ENCODE measurements at places on chromosomes 7 and 10.

GRCh38 chr7:27147199-27148030 lies at the start of gene HOXA6:
Gene HOXA6 (minus strand): TSS chr7:27147774. CDS start chr7:27147749, 25 bp downstream.
- H3K4me3 ChIP-seq: no peak within 1 kb of the TSS
- no peaks in the 10 kb centered on the region for H3K36me3 ChIP-seq
- H3K4me1 ChIP-seq: no peaks in the 10 kb centered on the region
- DNase-seq: no peak
- H3K27me3 ChIP-seq: peaks cover 95% of the 10 kb centered on the region
- H3K27ac ChIP-seq: no peak within 1 kb of the TSS

GRCh38 chr7:140656548-140657515 lies 15.9 kb upstream of the ADCK2 start:
- no peak for DNase-seq
- no peaks in the 10 kb centered on the region for H3K27me3 ChIP-seq
- no peaks in the 10 kb centered on the region for H3K36me3 ChIP-seq
- no peak overlapping the region for H3K27ac ChIP-seq
- no peak overlapping the region for H3K4me3 ChIP-seq

- DNase-seq: no peak
- H3K4me1 ChIP-seq: no peaks in the 10 kb centered on the region
- H3K4me3 ChIP-seq: no peak overlapping the region
- no peak overlapping the region for H3K27ac ChIP-seq
- H3K27me3 ChIP-seq: peaks cover 1% of the 10 kb centered on the region
- no peaks in the 10 kb centered on the region for H3K36me3 ChIP-seq
Observed at GRCh38 chr10:33355274-33355673, 20.8 kb upstream of the NRP1 start.

DNA sequence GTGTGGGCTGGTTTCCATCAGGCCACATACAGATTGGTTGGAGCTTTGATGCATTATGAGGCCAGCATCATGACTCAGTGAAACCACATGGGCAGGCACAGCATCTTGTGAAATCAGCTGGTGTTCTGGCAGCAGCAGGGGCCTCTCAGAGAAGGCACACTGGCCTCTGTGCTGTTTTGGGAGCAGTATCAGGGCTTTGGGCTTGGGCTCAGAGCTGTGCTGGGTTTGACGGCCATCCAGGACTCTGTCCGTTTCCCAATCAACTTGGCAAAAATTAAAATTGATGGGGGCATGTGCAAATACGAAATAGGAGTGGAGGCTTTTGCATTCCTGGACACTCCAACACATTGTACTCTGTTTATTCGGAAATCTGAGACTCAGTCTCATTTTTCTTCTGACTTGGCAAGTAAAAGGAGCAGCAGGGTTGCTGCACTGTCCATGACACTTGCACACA lies 190.9 kb downstream of the BMPER start:
- DNase-seq: no peak
- no peaks in the 10 kb centered on the region for H3K27me3 ChIP-seq
- no peaks in the 10 kb centered on the region for H3K4me1 ChIP-seq
- H3K27ac ChIP-seq: no peak overlapping the region

GRCh38 chr7:157018997-157019608 lies 8.6 kb upstream of the MNX1 start:
- no peaks in the 10 kb centered on the region for H3K36me3 ChIP-seq
- H3K27me3 ChIP-seq: peaks cover 94% of the 10 kb centered on the region
- peaks cover 12% of the 10 kb centered on the region for H3K4me1 ChIP-seq
- peak overlapping the region; percentile 1 for H3K4me3 ChIP-seq
- no peak overlapping the region for H3K27ac ChIP-seq

- DNase-seq: no peak
- H3K4me3 ChIP-seq: no peak overlapping the region
- no peaks in the 10 kb centered on the region for H3K27me3 ChIP-seq
- no peaks in the 10 kb centered on the region for H3K4me1 ChIP-seq
Observed at GRCh38 chr10:16644146-16644545, 122.5 kb upstream of the C1QL3 start.

GRCh38 chr10:102476466-102477141 lies 25.3 kb upstream of the C10orf95 start:
- peaks cover 13% of the 10 kb centered on the region for H3K36me3 ChIP-seq
- DNase-seq: no peak
- H3K4me3 ChIP-seq: no peak overlapping the region

DNA sequence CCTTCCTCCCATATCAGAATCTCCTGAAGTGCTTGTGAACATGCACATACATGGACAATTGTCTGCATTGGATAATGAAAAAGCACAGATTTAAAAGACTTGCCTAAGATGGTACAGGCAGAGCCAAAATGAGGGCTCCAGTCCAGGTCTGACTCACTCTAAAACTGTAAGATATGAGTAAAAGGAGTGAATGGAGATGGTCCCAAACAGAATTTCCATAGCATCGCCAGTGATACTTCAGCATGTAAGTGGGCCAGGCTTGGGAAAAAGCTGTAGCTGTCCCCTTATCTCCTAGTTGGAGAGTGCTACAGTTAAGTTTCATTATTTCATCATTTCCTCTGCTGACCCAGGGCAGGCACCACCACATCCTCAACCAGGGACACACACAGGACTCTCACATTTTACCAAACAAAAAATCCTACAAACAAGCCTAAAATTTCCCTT lies 26.4 kb upstream of the IL6 start:
- no peak for DNase-seq
- no peak overlapping the region for H3K4me3 ChIP-seq
- no peaks in the 10 kb centered on the region for H3K36me3 ChIP-seq
- peaks cover 2% of the 10 kb centered on the region for H3K4me1 ChIP-seq

DNA sequence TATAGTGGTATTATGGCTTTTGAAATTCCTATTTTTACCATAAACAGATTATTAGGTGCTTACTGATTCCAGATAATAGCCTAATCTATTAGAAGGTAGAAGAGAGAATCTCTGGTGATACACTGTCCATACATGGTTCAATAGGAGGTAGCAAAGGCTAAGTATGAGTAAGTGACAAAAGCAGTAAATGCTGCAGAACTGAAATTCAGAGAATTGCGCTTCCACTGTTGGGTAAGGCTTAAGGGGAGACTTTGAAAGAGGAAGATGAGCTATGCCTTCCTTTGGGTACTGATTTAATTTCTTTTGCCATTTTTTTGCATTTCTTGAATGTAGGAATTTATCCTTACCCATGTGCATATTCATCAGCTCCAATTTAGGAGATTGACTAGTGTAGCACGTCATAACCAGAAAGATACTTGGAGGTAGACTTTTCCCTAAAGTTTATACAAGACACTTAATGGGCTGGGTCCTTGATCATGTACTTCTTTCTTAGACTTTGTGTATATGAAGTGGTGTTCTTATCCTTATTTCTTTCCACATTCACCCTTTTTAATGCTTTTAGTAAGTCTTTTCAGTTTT lies 15.3 kb downstream of the MKLN1 start:
- H3K4me1 ChIP-seq: peaks cover 3% of the 10 kb centered on the region
- DNase-seq: no peak
- no peak overlapping the region for H3K4me3 ChIP-seq
- no peaks in the 10 kb centered on the region for H3K36me3 ChIP-seq
- H3K27ac ChIP-seq: no peak overlapping the region
- no peaks in the 10 kb centered on the region for H3K27me3 ChIP-seq

DNA sequence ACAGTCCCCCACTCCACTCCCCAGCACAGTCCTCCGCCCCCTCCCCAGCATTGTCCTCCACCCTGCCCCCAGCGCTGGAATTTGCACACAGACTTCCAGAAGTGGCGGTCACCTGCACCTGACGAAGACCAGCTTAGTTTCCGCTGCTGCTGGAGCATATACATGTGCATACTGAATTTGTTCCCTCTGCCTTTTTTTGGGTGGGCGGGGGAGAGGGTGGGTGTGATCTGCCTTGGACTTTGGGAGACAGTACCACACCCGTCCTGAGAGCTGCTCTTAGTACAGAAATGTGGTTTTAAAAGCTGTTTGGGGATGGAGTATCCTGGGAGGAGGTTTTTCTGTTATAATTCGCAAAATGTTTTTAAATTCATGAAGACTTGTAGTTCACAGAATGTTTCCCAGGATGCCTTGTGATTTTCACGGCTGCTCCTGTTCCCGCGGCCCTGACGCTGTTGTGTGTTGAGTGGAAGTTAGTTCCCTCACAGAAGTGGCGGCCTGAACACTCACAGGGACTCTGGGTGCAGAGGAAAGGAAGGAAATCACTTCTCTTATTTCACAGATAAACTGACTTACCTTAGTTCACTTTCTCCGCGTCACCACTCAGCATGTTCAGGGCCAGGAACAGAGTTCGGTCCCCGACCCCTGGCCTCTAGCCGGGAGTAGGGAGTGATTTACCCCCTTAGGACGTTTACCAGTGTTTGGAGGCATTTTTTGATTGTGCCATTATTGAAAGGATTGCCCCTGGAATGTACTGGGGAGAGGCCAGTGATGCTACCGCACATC lies 18.6 kb downstream of the PFKP start:
- H3K27me3 ChIP-seq: no peaks in the 10 kb centered on the region
- H3K4me3 ChIP-seq: no peak overlapping the region
- no peak for DNase-seq
- peaks cover 7% of the 10 kb centered on the region for H3K36me3 ChIP-seq

DNA sequence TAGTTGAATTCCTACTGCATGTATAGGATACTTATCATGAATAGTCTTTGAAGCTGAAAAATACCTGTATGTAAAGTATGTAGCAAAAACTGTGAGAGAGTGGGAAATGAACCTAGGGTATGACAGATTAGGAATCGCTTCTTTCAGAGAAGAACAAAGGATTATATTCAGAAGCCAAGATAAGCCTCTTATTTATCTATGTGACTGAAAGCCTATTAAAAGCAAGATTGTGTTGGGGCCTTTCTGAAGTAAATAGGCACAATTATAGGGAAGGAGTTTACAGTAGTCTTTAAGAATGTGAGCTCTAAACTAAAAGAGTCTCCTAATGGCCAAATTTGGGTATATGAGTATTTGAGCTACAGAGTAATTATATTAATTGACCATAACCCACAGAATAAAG lies 102.1 kb downstream of the MTERF1 start:
- no peaks in the 10 kb centered on the region for H3K4me1 ChIP-seq
- DNase-seq: no peak
- H3K27me3 ChIP-seq: no peaks in the 10 kb centered on the region
- no peaks in the 10 kb centered on the region for H3K36me3 ChIP-seq

DNA sequence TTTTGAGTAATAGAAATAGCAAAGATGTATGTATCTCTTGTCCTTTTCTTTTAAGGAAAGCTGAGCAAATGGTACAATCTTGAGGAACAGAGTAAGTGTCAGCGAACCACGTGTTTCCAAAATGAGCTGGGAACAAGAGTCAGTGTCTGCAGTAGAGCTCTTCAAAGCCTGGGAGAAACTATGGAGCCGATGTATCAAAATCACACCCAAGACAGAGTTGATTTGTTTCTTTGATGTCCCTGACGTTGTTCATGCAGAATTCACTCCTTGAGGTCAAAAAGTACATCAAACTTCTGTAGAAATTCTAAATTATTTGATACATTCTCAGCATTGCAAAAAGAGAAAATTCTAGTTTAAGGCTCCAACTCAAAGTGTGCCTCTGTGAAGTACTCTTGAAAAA lies 216.5 kb downstream of the SKIDA1 start:
- H3K27me3 ChIP-seq: no peaks in the 10 kb centered on the region
- H3K27ac ChIP-seq: no peak overlapping the region
- no peak for DNase-seq
- 0 out of 2 replicates have a peak, but pooled peaks cover 2% of the 10 kb centered on the region for H3K4me1 ChIP-seq
- H3K36me3 ChIP-seq: no peaks in the 10 kb centered on the region

DNA sequence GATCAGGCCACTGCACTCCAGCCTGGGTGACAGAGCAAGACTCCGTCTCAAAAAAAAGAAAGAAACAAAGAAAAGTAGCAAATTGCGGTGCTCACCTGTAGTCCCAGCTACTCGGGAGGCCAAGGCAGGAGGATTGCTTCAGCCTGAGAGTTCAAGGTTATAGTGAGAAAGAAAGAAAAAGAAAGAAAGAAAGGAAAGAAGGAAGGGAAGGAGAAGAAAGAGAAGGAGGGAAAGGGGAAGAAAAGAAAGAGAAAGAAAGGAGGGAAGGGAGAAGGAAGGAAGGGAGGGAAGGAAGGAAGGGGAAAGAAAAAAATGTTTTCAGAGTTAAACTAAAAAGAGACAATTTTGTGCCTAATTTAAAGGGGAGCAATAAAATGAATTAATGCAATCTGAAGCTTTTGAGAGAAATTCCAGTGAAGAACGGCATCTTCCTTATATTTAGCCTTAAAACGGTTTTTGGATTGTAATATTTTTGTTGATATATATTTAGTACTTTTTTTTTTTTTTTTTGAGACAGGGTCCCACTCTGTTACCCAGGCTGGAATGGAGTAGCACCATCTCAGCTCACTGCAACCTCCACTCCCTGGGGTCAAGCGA lies 47.4 kb upstream of the RSBN1L start:
- no peaks in the 10 kb centered on the region for H3K4me1 ChIP-seq
- peaks cover 3% of the 10 kb centered on the region for H3K36me3 ChIP-seq
- no peak for DNase-seq
- no peaks in the 10 kb centered on the region for H3K27me3 ChIP-seq
- no peak overlapping the region for H3K27ac ChIP-seq

DNA sequence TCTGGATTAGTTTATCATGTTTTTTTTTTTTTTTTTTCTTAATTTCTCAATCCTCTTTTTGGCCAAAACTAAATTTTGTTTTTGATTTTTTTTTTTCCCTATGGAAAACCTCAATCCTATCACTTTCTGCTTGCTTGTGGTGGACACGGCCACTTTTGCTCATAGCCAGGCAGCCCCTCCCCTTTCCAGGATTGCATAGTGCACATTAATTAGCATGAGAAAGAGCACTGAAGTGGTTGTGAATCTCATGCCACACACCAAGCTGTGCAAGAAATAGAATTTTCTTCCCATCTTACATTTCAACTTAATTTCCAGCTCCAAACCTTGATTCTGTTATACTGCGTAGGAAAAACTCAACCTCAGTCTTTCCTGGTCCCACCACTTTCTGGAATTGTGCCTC lies 34.6 kb downstream of the MGAM2 start:
- no peak for DNase-seq
- no peaks in the 10 kb centered on the region for H3K27me3 ChIP-seq
- peaks cover 4% of the 10 kb centered on the region for H3K4me1 ChIP-seq
- no peaks in the 10 kb centered on the region for H3K36me3 ChIP-seq
- H3K4me3 ChIP-seq: no peak overlapping the region

- H3K4me1 ChIP-seq: peaks cover 5% of the 10 kb centered on the region
- no peak overlapping the region for H3K4me3 ChIP-seq
- H3K27ac ChIP-seq: no peak overlapping the region
- no peaks in the 10 kb centered on the region for H3K27me3 ChIP-seq
Observed at GRCh38 chr7:74294191-74294998, 5.2 kb downstream of the CLIP2 start.

DNA sequence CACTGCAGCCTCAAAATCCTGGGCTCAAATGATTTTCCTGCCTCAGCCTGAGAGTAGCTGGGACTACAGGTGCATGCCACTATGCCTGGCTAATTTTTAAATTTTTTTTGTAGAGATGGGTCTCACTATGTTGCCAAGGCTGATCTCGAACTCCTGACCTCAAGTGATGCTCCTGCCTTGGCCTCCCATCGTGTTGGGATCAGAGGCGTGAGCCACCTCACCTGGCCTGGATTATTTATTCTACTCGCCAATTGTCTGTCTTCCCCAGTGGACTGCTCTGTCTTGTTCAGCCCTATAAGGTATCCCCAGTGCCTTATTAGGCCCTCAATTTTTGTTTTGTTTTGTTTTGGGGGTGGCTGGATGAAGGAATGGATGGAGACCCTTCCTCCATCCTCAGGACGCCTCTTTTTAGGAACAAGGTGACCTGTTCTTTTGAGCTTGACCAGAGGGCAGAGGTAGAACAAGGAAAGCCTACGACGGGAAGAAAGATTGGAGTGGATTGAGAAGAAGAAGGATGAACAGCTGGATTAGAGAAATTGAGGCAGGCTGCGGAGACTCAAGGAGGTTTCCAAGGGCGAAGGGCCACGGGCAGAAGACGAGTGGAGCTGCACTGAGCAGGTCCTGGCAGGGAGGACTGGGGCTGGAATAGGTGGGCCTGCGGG lies 541 bp upstream of the DENND10 start:
- H3K36me3 ChIP-seq: no peaks in the 10 kb centered on the region
- H3K27ac ChIP-seq: no peak overlapping the region
- no peak for DNase-seq
- H3K27me3 ChIP-seq: no peaks in the 10 kb centered on the region
- H3K4me3 ChIP-seq: no peak overlapping the region
- no peaks in the 10 kb centered on the region for H3K4me1 ChIP-seq
